CD4-positive, alpha-beta T cell treated with Interleukin-15 for 1 hour (primary cell): ENCODE measurements at places on chromosomes 11 and 22.
A peak's percentile ranks its signal among the peaks of the same experiment; 100 is the strongest.

DNA sequence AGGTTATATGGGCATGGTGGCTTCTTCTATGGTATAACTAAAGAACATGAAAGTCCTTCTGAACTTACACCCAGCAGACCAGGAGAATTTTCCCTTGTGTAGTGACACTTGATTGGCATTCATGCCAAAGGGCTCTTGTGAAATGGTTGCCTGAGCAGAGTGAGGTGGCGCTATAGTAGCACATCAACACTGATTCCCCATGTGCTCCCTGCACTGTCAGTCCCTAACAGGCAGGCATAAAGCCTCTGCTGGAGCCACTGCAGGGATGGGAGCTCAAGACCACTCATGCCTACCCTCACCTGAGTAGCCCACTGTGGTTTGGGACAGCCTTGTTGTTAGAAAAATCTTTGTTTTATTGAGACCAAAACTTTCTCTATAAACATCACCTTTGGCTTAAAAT is 92.6 kb upstream of the LIN7C start:
- DNase-seq: no peak

- DNase-seq: no peak
Measured at GRCh38 chr22:37048133-37048532, 3.4 kb upstream of the KCTD17 start.

DNA sequence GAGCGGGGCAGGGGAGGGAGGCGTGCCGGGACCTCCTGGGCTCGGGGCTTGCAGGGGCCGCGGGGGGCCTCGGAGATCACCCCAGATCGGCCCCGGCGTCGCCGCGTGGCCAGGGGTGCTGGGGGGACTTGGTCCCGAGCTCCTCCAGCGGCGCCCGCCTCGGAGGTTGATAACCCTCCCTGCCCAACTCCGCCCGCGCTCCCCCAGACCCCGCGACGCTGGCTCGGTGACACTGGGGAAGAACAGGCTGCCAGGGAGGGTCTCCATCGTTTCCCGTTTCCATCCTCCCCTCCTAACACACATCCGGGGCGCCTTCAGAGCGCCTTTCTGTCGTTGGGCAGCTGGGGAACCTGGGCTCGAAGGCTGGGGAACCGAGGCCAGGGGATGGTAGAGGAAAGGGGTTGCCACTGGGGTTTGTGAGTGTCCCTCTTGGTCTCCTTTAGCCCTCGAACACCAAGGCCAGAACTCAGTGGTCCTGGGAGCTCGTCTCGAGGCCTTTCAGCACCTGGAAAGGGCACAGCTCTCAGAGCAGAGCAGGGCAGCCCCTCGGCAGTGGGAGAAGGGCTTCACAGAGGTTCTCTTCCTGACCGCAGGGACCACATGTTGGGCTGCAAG is 431 bp downstream of the SLC37A2 start:
- DNase-seq: no peak

DNA sequence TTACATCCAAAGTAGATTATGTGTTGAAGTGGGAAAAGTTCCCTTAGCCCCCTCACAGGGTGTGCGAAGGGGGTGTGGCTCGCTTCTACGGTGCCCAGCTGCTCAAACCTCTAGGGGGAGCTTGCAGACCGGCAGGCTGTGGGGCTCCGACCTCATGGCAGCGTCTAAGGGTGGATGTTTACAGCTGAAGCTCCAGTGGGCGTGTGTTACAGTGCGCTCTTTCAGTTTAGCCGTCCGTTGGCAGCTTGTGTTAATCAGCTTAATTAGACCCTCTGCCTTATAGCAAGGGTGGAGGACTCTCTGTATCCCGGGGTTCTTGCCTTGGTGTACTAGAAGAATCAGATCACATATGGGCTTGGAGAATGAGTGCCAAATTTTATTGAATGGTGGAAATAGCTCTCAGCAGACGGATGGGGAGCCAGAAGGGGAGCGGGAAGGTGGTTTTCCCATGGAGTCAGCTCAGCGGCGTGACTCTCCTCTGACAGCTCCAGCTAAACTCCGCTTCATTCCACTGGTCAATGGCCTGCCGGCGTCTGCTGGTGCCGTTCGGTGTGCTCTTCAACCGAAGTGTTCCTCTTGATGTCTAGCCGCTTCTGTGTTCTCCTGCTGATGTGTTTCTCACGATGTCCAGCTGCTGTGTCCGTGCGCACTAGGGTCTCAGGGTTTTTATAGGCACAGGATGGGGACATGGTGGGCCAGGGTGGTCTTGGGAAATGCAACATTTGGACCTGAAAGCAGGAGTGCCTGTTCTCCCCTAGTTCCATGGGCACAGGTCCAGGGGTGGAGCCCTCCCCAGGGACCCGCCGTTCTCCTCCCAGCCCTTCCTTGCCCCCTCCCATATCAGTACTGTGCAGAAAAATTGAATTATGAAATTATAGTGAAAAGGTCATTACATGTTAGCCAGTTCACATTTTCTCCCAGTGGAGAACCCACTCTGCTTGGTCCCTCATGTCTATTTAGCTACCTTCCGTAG is 28.6 kb upstream of the OR10G7 start:
- peak; percentile 62 for DNase-seq

DNA sequence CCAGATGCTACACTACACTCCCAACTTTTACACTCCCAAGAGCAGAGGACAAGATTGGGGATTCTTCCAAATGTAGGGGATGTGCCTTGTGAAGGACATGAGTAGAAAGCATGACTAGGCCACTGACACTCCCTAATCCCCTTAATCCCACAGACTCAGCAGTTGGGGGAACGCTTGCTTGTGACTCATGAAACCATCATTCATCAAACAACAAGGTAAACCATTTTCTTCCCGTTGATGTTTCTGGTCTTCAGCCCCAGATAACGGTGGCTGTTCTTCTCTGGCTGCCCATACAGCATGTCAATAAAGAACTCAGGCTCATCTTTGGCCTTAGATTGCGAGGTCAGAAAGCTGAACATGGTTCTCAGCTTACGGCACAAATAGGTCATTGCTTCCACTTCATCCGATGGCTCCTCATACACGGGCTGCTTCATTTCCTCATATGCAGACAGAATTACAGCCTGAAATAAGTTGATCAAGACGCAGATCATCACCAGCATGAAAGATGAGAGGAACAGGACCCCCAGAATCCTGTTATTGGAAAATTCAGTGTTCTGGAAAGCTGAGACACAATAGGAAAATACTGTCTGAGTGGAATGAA is 6.4 kb upstream of the CDPF1 start:
- no peak for DNase-seq

- DNase-seq: no peak
Measured at GRCh38 chr11:105144887-105145286, 5.3 kb upstream of the CARD18 start.

GRCh38 chr22:46031557-46031956 is 54.6 kb upstream of the WNT7B start:
- DNase-seq: no peak

GRCh38 chr11:1628506-1629325 is 859 bp upstream of the KRTAP5-5 start:
- peak; percentile 45 for DNase-seq

- no peak for DNase-seq
Measured at GRCh38 chr11:134905517-134905916, 493.5 kb upstream of the B3GAT1 start.

DNA sequence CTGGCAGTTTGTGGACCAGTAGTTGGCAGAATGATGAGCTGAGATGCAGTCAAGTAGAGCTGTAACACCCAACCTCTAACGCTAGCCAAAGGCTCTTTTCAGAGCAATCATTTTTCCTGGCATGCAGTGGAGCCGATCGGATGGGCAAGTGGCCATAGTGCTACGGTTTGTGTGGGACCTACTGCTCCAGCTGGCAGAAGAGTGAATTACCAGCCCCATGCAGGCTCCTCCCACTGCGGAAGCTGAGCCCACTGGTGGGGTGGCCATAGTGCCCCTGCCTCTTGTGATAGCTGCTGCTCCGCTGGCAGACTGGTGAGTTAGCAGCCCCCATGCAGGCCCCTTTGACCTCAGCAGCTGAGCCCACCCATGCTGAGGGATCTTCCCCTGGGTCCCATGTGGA is 27.0 kb upstream of the SC5D start:
- no peak for DNase-seq

DNA sequence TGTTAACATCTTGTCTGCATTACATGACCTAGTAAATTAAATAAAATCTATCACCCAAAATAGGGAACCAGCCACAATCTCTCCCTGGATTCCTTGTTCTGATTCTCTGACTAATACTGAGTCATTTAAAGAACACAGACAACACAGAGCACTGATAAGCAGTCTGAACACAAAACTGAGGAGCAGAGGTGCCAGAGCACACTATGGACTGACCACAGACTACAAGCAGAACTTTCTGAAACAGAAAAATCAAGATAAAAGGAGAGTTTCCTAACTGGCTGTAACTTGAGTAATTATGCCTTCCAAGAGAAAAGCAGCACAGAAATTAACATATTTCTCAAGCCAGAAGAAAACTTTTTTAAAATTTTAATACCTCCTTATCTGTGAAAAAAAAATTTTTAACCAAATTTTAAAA is 128.8 kb downstream of the SGSM3 start:
- DNase-seq: peak; percentile 28

GRCh38 chr11:613369-613968 is 2.3 kb downstream of the IRF7 start:
- DNase-seq: peak; percentile 87

- DNase-seq: no peak
Measured at GRCh38 chr11:106552694-106553203, 465.5 kb downstream of the GUCY1A2 start.

- DNase-seq: no peak
Measured at GRCh38 chr22:50576070-50576469, 2.2 kb downstream of the CPT1B start.

DNA sequence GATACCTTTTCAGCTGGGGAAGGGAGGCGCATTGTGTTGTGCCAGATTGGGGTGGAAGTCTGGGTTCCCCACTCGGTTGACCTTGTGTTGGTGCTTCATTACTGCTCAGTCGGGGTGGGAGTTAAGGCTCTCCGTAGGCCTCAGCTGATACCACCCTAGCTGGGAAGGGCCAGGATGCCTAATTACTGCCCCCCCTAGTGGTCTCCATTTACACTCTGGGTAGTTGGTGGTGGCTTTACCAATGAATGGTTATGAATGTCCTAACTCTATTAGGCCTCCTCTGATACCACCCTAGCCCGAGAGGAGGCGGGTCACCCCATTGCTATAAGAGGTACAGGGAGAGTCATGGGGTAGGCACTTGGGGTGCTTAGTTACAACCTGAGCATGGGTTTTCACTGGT is 27.5 kb upstream of the HIKESHI start:
- no peak for DNase-seq

- no peak for DNase-seq
Measured at GRCh38 chr11:64810891-64811272, 531 bp upstream of the MEN1 start.

DNA sequence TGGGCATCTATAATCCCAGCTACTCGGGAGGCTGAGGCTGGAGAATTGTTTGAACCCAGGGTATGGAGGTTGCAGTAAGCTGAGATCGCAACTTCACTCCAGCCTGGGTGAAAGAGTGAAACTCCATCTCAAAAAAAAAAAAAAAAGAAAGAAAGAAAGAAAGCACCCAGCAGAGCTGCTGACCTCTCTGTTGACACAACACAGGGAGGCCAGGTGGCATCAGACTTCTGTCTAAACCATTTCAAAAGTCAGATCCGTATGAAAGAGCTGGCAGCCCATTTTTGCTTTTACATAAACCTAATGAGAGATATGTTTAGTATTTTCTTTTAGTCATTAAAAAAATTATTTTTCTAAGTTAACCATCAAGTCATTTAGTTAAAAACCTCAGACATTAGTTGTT is 64.4 kb upstream of the RRM1 start:
- DNase-seq: no peak

GRCh38 chr11:62398011-62398994 is 20.5 kb upstream of the SCGB1A1 start:
- DNase-seq: no peak

- no peak for DNase-seq
Measured at GRCh38 chr11:109553284-109553683, 131.3 kb downstream of the C11orf87 start.
